ENCODE measurements at places on chromosomes 2 and 18.

GRCh38 chr2:3341336-3341735 lies 36.3 kb downstream of the EIPR1 start:
- no peak for DNase-seq

GRCh38 chr2:11346023-11346482 lies 1.6 kb upstream of the ROCK2 start:
- DNase-seq: no peak

GRCh38 chr2:101967826-101968513 lies 23.8 kb upstream of the IL1R2 start:
- DNase-seq: no peak

DNA sequence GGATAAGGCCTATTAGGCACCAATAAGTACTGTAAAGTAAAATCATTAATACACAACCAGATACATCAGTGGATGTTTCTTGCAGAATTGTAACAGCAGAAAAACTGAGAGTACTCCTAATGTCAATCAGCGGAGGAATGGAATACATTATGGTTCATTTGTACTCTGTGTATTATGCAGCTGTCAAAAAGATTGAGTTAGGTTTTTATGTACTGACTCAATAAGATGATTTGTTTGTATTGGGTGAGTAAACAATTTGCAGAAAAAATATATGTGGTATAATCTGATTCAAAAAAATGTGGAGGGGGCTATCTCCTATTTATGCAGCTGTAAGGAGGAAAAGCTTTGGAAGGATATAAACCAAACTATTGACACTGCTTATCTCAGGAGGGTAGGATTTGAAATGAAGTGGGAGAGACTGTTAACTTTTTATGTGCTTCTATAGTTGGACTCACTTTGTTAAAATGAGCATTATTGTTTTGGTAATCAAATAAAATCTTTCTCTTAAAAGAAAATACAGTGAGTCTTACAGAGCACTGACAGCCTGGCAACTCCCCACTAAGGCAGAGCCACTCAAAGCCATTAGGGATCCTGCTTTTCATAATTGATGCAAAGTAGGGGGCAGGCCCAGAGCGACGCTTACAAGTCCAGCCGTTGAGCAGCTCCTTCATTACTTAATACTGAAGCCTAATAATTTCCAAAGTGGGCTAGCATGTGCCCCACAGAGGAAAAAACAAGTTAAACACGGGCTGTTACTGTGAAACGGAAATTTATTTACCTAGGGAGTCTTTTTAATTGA lies 168.8 kb downstream of the PHLPP1 start:
- DNase-seq: no peak

DNA sequence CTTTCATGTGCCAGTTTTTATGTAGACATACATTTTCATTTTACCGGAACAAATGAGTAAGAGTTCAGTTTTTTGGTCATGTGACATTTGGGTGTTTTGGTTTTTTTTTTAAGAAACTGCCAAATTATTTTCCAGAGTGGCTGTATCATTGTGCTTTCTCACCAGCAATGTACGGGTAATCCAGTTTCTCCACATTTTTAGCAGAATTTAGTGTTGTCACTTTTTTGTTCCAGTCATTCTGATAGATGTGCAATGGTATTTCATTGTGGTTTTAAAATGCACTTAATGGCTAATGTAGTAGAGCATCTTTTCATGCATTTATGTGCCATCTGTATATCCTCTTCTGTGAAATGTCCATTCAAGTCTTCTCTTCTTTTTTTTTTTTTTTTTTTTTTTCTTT lies 126.5 kb upstream of the FBXO11 start:
- DNase-seq: no peak

All from OCI-LY7 (cell line).